ENCODE measurements at places on chromosomes 4 and X.

- no peak for DNase-seq
These were observed 17.6 kb upstream of the GK start for GRCh38 chrX:30635630-30636029.

DNA sequence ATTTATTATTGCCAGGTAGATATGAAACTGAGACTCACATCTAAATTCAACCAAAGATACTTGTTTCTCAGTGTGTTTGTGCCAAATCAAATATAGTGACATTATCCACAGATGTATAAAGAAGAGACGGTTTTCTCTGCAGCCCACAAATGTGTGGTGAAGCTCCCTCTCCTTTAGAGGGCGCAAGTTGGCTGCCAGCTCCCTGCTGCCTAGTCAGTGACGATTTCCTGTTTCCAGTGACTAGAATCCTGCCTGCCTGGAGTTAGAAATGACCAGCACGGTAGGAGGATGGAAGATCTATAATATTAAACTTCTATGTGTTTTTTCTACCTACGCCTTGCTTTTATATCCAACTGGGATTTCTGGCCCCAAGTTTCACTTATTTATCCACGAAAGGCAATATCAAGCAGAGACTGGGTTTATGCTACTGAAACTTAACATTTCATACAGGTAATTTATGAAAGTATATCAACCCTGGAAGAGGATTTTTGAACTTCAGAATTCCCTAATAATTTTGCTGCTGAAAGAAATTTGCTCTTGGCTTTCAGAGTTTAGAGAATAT is 1793.7 kb upstream of the TENM3 start:
- DNase-seq = no peak

- no peak for DNase-seq
These were observed 73.0 kb downstream of the TMEM165 start for GRCh38 chr4:55468724-55469123.

DNA sequence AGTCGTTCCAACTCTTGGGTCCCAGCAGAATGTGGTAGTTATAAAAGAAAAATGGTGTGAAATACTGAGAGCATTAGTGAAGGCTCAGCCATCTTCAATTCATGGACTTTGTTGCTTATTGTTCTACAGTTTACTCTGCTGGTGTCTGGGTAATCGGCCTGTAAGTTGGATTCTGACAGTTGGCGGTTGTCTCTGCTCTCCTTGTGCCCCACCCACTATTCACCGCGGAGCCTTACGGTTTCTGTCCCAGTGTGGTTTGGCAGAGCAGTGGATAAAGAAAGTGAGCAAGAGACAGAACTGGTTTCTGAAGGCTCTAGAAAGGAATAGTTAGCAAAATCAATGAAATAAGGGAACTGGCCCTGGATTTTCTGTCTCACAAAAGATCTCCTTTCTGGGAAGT is 9.1 kb downstream of the LONRF3 start:
- no peak for DNase-seq

DNA sequence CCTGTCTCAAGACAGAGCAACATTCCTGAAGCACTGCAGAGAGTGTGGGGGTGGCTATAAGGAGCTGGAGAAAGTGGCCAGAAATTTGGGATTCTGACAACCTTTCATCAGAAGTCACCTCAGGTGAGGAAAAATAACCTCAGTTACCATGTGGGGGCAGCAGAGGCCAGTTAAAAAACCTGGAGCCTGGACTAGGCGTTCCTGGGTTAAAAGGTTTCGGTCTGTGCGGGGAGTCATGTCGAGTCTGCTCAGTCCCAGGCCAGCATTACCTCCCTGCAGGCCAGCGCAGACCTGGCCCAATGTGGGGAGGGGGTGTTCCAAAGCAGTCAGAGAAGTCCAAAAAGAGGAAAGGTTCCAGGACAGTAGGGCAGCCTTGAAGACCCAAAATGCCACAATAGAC is 10.9 kb upstream of the NALF2 start:
- no peak for DNase-seq

GRCh38 chrX:96140796-96141195 is 543.8 kb upstream of the DIAPH2 start:
- DNase-seq = no peak

DNA sequence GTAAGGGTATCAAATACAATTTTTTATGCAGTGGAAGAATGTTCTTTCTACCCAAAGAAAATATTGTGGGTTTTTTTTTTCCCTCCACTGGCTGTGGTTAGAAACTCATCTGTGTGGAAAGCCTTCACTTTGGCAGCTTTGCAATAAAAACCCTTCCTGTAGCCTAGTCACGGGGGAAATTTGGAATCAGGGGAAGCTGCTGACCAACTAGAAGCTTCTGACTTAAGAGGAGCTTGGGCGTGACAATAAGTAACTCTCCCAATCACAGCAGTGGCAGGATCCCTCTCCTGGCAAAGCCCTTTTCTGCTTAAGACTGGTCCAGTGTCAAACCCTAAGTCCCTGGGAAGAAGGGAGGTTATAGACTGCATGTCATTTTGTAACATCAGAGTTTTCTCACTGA is 87.9 kb downstream of the LRRC66 start:
- no peak for DNase-seq

GRCh38 chrX:130896802-130897501 is 6.1 kb downstream of the ENOX2 start:
- no peak for DNase-seq

DNA sequence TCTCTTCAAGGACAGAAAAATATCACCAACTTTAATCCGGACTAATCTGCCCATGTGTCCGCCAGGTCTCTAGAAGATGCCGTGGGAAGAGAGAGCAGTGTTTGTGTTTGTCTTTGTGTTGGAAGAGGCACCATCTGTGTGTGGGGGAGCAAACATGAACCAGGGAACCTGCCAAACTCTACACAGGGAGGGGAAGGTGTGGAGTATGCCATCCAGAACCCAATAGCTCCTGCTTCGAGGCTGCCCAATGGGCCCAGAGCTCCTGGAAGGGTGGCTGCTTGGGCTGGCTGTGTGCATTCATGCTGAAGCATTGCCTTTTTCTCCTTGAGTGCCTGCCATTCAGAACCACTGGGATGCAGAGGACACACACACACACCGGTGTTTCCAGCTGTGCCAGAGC is 536.2 kb downstream of the MID1IP1 start:
- no peak for DNase-seq

DNA sequence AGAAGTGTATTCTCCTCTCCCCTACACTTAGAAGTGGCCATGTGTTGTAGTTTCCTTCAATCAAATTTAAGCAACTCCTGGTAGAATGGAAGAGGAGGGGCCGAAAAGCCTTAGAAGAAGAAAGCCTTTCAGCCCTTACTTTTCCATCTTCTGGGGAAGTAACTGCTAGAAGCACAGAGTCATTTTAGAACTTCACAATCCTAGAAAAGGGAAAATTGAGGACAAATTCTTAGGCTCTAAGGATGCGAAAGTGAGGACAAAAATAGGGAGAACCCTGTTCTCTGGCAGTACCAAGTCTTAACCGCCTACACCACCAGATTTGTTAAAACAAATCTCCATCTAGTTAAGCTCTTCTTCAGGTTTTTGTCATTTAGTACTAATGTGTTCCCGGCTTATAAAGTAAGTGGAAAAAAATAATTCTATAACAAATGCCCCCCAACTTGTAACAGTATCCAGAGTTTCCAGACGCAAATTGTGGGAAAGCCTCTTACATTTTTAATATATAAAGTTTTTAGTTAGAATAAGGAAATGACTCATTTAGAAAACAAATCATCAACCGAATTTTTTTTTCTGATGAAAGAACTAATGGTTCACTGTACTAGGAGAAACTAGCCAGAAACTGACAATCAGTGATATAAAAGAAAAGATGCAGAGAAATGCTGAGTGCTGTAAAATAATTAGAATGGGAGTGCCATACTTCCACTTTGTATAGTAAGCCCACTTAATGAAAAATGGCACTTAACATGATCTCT is 76.0 kb downstream of the ARAP2 start:
- no peak for DNase-seq

GRCh38 chr4:88963817-88964216 is 93.2 kb downstream of the FAM13A start:
- no peak for DNase-seq
